Hindlimb muscle (tissue), 1 donor: ENCODE measurements at places on chromosomes 2 and 18. TPM values are rescaled to one million over a fixed set of nuclear protein-coding genes. Genes with fewer than 3 reads are reported as not detected.

Gene GCG
- 2.5 TPM for polyA plus RNA-seq

GRCh38 chr2:114472246-114472645 lies 29.8 kb downstream of the DPP10 start:
- peak; percentile 8 for DNase-seq

- DNase-seq: no peak
Observed at GRCh38 chr18:52391810-52392559, 52.0 kb downstream of the DCC start.

Gene ADAM17
- polyA plus RNA-seq: 26.8 TPM

- DNase-seq: no peak
Observed at GRCh38 chr2:148067801-148068200, 46.9 kb downstream of the MBD5 start.

DNA sequence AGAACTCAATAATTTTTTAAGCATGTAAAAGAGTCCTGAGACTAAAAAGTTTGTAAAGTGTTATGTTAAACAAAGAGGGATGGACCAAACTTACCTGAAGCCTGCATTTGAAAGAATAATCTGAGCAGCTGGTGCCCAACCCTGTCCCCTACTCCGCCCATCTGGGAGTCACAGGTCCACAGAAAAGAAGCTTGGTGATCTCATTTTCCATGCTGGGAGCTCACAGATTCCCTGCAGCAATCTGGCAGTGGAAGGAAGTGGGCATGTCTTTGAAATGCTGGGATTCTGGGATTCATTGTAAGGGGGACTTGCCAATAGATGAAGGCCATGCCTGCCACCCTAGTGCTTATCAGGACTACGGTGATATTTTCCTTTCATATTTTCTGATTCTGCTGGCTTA lies 17.9 kb downstream of the CDH2 start:
- DNase-seq: no peak

DNA sequence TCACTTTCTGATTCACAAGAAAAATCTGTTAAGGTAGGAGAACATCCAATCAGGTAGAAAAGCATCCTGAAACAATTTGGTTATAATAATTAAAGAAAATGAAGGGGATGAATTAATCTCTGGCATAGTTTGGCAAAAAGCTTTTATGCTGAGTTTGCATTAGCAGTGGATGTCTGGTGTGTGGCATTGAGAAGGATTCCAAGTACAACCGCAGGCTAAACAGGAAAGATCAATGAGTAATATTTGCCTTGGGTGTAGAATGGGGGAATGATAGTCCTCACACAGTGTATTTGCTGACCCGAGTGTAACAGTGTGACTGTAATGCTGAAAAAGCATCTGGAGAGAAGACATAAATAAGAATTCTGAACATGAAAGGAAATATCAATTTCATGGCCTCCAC lies 68.3 kb upstream of the SESTD1 start:
- no peak for DNase-seq

DNA sequence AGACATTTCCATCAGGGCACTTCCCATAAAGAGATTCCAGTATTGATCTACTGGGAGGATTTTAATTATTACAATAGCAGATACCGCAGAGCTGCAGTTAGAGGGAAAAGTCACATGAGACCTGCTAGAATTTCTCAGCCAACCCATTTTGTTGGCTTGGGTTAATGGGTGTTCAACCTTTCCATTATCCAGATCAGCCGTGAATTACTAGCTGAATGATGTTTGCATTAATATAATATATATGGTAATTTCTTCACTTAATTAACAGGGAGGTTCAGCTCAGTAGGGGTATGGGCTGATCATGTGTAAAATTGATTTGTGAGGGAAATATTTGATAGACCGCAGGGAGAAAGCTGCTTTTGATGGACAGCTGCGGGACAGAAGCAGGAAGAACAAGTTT lies 56.4 kb upstream of the OTX1 start:
- DNase-seq: no peak

Gene ABCB6
- polyA plus RNA-seq: 36.1 TPM

Gene GRB14
- polyA plus RNA-seq: 2.4 TPM

Gene CCL20
- 0.41 TPM for polyA plus RNA-seq

DNA sequence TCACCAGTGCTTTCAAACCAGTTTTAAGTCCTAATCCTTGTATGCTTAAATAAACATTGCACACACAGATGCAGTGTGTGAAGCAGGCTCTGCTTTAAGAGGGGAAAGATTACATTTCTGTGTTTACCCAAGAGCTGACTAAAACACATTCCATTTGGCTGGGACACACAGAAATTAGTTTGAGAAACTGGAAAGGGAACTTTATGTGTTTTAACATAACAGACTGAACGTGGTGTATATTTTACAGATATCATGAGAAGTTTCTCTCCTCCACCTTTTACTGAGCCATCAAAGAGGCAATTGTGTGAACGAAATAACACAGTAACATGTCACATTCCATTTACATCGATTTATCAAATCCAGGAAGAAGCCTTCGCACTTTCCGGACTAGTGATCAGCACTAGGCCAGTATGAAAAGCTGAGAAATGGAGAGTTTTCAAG lies 121.8 kb downstream of the MAIP1 start:
- no peak for DNase-seq

GRCh38 chr2:17538022-17538843 lies 2.3 kb upstream of the VSNL1 start:
- peak; percentile 36 for DNase-seq

Gene PFN4
- polyA plus RNA-seq: 1.7 TPM

Gene PIEZO2
- 19.0 TPM for polyA plus RNA-seq

DNA sequence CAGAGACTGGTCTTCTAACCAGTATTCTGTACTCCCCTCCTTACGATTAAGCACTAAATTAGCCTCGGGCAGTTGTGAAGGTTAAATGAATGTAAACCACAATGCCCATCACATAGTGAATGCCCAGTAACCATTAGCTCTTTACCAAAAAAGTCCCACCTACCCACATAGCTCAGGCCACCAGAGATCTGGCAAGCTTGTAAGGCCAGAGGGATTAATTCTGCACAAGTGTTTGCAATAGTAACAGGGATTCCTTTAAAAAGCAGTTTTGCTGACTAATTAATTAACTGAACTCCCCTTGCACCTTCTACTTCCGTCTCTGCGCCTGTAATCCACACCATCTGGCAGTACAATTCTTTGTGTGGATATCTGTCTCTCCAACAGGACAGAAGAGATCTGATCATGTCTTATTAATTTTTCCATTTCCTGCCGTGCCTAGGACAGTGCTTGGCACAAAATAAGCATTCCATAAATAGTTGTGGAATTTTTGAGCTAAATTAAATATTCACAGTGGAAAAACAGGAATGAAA lies 36.2 kb upstream of the IGFBP2 start:
- DNase-seq: no peak

- DNase-seq: no peak
Observed at GRCh38 chr2:99140056-99140859, 1.2 kb upstream of the C2orf15 start.

- DNase-seq: no peak
Observed at GRCh38 chr2:105103481-105103880, 65.6 kb downstream of the MRPS9 start.

- DNase-seq: no peak
Observed at GRCh38 chr18:72811047-72811446, 56.7 kb downstream of the NETO1 start.

DNA sequence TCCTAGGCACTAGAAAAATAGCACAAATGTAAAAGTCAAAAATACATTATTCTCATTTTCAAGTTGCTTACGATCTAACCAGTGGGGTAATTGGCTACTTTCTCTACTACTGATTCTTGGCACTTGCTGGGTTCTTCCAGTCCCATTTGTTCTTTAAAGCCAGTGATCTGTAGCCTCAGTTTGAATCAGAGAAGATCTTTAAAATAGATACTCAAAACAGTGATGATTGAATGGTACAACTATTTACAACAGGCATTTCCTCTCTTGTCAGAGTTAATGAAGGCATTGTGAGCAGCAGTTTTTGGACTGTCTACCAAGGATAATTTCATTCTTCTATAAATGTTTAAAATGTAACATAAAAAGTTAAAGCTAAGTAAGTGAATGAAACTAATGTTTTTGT lies 128.3 kb upstream of the FSIP2 start:
- DNase-seq: no peak

Gene IMMT
- 71.7 TPM for polyA plus RNA-seq
